ENCODE measurements at places on chromosomes 11 and 22.

DNA sequence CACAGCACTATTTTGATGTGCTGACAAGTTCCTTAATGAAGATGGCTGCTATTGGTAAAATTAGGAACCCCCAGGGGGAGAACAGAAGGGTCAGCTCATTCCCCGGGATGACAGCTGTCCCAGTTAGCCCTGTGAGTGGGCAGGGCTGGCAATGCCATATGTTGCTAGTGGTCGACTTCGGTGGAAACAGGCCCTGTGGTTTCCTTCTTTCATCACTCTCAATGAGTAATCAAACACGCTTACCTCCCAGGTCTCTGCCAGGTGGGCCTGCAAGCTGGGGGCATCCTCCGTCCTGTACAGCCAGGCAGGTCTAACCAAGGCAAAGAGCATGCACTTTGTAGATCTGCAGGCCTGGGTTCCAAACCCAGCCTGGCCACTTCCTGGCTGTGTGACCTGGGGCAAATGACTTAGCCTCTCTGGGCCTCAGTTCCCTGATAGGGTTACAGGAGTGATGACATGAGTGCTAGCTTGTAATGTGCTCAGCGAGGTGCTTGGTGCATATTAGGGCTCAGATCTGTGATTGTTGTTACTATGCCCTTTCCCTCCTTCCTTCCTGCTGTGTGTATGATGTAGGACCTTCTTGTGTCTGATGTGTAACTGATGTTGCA, 85.2 kb downstream of the TSPAN18 start:
- no peak for DNase-seq

GRCh38 chr22:47600791-47601625, 838.6 kb downstream of the TBC1D22A start:
- no peak for DNase-seq

DNA sequence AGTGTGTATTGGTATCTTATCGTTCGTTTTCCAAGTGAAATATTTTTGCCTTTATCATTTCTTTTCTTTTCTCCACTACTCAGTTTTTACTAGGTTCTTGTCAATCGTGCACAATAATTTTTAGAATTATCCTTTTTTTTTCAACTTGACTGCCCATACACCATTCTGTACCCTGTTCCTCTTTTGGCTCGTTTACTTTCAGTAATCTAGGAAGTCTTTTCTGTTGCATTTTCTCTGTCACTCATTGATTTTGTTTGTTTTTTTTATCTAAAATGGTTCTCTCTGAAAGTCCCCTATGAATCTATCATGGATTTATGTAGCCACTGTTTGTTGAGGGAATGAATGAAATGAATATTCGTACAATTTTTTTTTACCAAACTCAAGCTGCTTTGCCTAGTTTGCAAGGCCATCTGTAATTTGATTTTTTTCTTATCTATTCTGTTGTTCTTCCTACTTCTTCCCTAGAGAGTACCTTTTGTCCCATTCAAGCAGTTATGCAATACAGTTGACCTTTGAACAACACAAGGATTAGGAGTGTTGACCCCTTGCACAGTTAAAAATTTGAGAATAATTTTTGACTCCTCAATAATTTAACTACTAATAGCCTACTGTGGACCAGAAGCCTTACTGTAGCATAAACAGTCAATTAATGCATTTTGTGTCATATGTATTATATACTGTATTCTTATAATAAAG, 166.3 kb downstream of the TMEM135 start:
- DNase-seq, result no peak

DNA sequence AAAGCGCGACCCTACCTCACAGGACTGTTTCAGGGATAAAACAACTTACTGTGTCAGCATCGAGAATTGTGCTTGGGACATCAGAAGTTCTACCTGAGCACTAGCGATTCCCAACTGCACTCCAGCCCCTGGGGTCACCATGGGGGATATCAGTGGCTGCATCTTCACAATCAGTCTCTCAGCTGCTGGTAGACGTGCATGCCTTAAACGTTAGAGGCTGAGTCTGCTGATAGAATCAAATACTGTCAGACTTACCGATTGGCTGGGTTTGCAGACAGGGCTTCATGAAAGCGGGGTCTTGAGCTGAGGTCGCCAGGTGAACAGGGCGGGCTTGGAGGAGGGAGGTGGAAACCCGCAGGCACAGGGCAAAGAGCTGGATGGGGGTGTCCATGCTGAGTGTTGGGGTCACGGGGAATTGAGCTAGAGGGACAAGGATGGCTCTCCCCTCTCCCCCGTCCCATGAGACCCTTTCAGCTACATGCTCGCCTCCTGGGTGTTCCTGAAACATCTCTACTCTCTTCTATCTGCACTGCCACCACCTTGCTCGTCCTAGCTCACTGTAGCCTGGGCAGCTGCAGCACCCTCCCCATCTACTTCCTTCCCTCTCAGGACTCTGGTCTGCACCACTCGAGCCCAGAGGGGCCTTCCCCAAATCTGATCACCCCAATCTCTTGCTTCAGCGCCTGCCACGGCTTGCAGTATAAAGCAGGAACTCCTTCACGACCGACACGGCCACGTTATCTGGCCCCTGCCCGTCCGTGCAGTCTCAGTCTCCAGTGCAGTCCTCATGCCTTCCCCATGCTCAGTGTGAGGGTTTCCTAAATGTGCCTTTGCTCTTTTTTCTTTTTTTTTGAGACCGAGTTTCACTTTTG, 43.5 kb downstream of the ST14 start:
- no peak for DNase-seq

- no peak for DNase-seq
Measured at GRCh38 chr11:82814379-82814778, 80.7 kb upstream of the FAM181B start.

GRCh38 chr11:44488165-44488965, 77.1 kb upstream of the CD82 start:
- no peak for DNase-seq

- peak; percentile 92 for DNase-seq
Measured at GRCh38 chr22:50185375-50186087, at the start of gene TRABD. TRABD (plus strand) TSS chr22:50185913; CDS start chr22:50193061, 7,148 bp downstream.

GRCh38 chr22:16804882-16805281, 20.3 kb downstream of the XKR3 start:
- no peak for DNase-seq

- no peak for DNase-seq
Measured at GRCh38 chr22:47452184-47452583, 689.7 kb downstream of the TBC1D22A start.

DNA sequence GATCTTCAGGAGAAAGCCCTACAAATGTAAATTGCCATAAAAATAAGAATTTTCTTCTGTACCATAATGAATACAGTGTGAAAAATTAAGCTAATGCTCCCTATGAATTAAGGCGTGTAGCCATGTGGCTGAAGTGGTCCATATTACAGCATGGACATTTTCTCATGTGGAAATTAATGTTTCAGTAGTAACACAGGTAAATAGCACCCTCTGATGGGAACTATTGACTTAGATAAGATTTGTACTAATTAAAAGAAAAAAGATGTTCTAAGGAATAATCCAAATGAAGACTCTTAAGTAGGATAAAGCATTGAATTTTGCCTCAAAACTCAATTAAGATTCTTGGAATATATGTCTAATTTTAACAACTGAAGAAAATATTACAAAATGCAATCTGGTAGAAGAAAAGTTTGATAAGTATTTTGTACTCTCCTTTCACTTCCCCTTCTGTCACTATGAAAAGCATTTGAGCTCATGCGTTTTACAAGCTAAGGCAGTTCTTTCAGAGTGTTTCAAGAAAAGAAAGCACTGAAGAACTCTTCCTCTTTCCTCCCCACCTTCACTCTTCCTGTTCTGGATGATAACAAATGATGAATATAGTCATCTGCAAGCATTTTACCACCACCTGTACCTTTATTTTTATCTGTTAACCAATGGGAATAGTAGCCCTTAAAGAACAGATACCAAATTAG, 9.9 kb upstream of the OR8D2 start:
- no peak for DNase-seq

- no peak for DNase-seq
Measured at GRCh38 chr22:23684561-23685031, 6.2 kb upstream of the RGL4 start.

DNA sequence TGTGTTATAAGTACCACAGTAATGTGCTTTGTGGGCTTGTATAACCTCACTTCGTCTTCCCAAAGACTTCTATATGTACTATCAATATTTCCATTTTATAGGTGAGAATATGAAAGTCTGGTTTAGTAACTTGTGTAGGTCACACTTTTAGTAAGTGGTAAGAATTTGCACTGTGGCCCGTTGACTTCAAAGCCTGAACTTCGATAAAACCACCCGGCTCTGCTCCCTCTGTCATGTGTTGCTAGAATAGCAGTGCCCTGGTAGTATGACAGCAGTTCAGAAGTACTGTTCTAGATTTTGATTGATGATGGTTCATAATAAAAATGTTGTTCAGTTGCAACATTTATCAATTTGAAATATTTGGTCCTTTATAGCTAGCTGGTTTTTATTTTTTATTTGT, 110.2 kb upstream of the SORL1-AS1 start:
- DNase-seq, result no peak

DNA sequence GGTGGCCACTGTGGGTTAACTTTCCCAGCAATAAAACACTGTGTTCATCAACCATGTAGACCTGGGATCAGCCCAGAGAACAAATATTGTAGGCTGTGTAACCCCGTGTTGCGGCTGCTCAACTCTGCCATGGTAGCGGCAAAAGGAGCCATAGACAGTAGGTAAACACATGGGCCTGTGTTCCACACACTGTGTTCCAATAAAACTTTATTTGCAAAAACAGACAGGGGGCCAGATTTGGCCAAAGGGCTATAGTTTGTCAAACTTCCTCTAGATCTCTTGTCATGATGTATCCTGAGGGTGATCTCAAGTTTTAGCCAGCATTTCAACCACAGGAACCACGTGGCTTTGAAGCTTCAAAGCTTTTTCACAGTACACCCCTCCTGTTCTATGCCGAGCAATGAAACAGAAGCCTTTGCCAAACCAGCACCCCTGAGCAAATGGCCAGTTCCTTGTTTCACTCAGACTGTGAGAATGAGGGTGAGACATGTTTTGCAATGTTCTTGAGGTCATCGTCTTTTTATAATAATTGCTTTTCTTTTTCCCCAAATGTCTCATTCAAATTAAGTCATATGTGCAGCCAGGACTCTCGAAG, 49.9 kb upstream of the FADD start:
- no peak for DNase-seq

- DNase-seq, result no peak
Measured at GRCh38 chr11:69746752-69747742, 28.1 kb downstream of the FGF4 start.

GRCh38 chr11:2982214-2982613, 9.9 kb downstream of the NAP1L4 start:
- no peak for DNase-seq

- no peak for DNase-seq
Measured at GRCh38 chr11:61571869-61572268, 9.0 kb downstream of the SYT7 start.

GRCh38 chr22:20465759-20466077, 28.1 kb upstream of the SCARF2 start:
- no peak for DNase-seq

GRCh38 chr11:12810568-12810894, 136.3 kb downstream of the TEAD1 start:
- no peak for DNase-seq

GRCh38 chr11:10641912-10642697, 51.5 kb downstream of the IRAG1 start:
- no peak for DNase-seq

DNA sequence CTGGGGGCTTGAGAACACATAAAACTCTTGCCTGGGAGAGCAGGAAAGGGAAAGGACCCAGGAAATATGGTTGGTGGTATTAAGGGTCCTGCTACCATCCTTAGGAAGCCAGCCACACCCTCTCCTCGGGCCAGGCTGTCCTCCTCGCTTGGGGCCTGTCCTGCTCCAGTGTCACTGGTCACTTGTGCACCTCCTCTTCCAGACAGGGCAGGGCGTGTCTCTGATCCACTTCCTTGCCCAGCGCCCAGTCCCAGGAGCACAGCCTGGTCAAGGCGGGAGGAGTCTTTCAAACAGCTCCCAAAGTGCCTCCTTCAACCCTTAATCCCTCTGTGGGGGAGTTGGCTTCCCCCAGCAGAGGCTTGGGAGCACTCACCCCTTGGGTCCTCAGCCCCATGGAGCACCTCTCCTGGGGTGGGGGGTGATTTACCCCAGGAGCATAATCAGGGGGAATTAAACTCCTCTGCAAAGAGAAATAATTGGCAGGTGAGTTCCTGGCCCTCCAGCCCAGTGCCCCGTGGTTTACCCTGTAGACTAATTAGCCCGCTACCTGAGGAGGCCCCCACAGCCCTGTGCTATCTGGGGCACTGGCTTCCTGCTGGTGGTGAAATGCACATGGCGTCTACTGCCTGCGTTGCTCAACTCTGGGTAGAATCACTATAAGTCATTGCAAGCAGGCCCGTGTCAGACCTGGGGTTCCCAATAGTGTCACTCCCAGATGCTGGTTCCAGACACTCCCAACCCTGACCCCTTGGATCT, 8.0 kb downstream of the TMPRSS6 start:
- no peak for DNase-seq

DNA sequence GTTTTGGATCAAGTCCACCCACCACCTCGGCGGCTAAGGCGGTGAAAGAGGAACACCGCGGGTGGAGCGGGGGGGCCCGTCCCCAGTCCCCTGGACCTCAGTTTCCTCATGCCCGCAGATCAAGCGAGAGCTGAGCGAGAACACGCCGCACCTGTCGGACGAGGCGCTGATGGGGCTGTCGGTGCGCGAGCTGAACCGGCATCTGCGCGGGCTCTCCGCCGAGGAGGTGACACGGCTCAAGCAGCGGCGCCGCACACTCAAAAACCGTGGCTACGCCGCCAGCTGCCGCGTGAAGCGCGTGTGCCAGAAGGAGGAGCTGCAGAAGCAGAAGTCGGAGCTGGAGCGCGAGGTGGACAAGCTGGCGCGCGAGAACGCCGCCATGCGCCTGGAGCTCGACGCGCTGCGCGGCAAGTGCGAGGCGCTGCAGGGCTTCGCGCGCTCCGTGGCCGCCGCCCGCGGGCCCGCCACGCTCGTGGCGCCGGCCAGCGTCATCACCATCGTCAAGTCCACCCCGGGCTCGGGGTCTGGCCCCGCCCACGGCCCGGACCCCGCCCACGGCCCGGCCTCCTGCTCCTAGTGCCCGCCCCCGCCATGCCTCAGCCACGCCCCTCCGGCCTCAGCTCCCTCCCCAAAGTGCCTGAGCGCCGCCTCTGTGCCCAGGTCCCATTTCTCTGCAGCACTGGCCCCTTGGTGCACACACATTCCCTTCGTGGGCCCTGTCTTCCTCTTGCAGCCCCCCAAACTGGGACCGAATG, 12.7 kb downstream of the MAFF start:
- peak; percentile 66 for DNase-seq

All from stimulated activated CD4-positive, alpha-beta T cell treated with anti-CD3 and anti-CD28 coated beads, Interleukin-4, amount 100 ng/mL, for 1 hour (primary cell).